ENCODE measurements at places on chromosomes 16 and 17. TPM values are rescaled to one million over a fixed set of nuclear protein-coding genes. Genes with fewer than 3 reads are reported as not detected.

The TP53TG3B gene
- not detected for total RNA-seq

The NLRC3 gene
- not detected for total RNA-seq

The CPHXL2 gene
- total RNA-seq, result not detected

The AXIN2 gene
- 1.1 TPM for total RNA-seq

The TSNAXIP1 gene
- total RNA-seq, result 1.0 TPM

The CHAD gene
- total RNA-seq, result not detected

The ABCC11 gene
- under 0.01 TPM for total RNA-seq

The STARD3 gene
- 44.2 TPM for total RNA-seq

The C16orf96 gene
- under 0.01 TPM for total RNA-seq

The KSR1 gene
- total RNA-seq, result 46.8 TPM

The ELP5 gene
- total RNA-seq, result 27.4 TPM

The FOXF1 gene
- 60.4 TPM for total RNA-seq

The HOXB3 gene
- 0.22 TPM for total RNA-seq

The PGAP3 gene
- total RNA-seq, result 10.5 TPM

The DPEP2 gene
- total RNA-seq, result not detected

The KDM8 gene
- total RNA-seq, result 10.0 TPM

The KRTAP4-1 gene
- not detected for total RNA-seq

The ATP2A3 gene
- 27.6 TPM for total RNA-seq

The SLC16A5 gene
- 19.3 TPM for total RNA-seq

The TBC1D26 gene
- not detected for total RNA-seq

The CDH8 gene
- not detected for total RNA-seq

The TMEM132E gene
- not detected for total RNA-seq

The CENPX gene
- 22.5 TPM for total RNA-seq

The HOXB7 gene
- 0.66 TPM for total RNA-seq

The OR2C1 gene
- total RNA-seq, result not detected

The KLHL10 gene
- not detected for total RNA-seq

The FTO gene
- 89.1 TPM for total RNA-seq

The PPY gene
- not detected for total RNA-seq

The FOXN1 gene
- not detected for total RNA-seq

The CRYBA1 gene
- not detected for total RNA-seq

The SDK2 gene
- total RNA-seq, result under 0.01 TPM

The UNC45B gene
- not detected for total RNA-seq

The ZNF319 gene
- total RNA-seq, result 6.3 TPM

The SLC5A10 gene
- total RNA-seq, result not detected

The TP53TG3F gene
- total RNA-seq, result 0.22 TPM

The CYBA gene
- total RNA-seq, result 136 TPM

Measured in placental pericyte (primary cell).